Tibial artery (tissue), 4 donors: ENCODE measurements at places on chromosomes 1 and 21.

DNA sequence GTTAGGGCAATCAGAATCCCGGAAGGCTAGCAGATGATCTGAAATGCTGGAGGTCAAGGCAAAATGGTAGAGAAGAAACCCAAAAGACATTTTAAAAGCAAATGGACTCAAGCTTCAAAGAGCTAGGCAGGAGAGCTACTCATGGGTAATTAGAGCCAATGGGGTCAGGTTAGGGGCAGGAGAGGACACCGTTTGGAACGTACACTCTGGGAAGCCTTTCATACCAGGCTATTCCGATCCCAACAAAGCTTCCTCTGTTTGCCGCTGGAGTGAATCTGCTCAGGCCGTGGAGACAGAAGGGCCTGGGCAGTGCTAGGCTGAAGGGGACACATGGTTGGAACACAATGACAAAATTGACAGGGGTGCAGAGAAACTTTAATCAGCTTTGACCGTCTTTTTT is 346.6 kb downstream of the RPS6KC1 start:
- no peak for DNase-seq

DNA sequence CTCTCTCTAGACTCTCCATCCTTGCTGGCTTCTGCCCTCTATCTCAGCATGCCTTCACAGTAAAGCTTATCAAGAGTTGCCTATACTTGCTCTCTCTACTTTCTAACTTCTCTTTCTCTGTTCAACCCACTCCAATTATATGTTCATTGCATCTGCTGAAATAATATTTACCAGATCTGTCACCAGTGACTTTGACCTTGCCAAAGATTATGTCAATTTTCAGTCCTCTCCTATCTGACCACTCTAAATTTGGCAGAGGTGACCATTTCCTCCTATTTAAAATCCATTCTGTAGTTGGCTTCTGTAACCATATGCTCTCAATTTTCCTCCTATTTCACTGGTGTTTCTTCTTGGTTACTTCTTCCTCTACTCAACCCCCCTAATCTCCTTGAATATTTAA is 38.8 kb upstream of the DR1 start:
- DNase-seq = no peak

- no peak for DNase-seq
These were observed 31.0 kb upstream of the ACADM start for GRCh38 chr1:75693551-75693950.

DNA sequence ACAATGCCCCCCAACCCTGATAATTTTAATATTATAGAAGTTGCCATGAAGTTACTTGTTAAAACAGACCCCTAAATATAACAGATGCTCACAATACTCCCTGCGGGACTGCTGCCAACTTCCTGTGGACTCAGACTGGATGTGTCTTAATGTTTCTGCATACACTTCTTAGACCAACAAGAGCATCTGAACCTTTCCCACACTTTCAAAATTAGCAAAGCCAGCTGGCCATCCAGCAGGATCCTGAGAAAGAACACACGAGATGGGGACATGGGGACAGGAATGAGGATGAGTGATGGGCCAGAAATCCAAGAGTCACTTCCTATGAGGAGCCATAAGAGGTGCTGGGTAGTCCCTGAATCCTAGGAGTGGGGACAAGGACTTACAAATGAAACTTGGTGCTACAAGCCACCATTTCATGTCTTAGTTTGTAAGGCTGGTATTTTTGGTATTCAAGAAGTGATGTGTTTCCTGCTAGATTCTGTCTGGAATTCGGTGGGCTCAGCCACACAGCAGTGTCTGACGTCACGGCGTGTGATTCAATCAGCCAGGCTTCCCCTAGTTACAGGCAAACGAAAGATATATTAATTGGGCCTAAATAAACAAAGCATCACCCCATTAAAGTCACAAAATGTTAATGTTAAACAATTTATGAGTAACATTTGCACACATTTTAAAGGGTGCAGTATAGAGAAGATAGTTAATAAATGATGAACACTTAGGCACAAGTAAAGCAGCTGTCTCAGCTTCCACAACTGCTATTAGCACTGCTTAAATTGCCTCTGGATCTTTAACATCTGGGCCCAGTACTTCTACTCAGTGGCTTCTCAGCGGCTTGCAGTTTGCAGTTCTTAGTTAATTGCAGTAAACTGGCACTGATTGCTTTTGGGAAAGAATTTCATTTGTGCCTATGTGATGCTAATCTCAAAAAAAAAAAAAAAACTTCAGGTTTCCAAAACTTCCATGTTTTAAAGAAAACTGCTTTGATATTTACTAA is 41.2 kb upstream of the RGS8 start:
- DNase-seq = no peak

- no peak for DNase-seq
These were observed 13.2 kb downstream of the TMEM269 start for GRCh38 chr1:42797979-42798378.

DNA sequence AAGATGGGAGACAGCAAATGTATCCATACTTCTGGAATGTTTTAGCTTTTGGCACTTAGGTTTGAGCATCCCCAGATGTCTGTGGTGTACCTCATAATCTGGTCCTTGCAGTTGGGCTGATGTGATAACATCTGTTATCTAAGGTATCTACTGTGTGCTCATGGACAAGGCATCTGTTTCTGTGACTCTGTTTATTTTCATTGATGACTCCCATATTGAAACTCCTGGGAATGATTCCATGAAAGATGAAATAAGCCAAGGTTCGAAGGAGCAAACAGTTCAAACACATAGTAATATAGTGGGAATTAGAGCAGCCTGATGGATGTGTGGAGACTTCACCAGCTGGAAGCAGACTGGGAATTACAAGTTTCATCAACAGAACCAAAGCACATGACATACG is 20.7 kb upstream of the TRIM45 start:
- DNase-seq = no peak

GRCh38 chr1:119367432-119368124 is 1.0 kb upstream of the HAO2 start:
- no peak for DNase-seq

DNA sequence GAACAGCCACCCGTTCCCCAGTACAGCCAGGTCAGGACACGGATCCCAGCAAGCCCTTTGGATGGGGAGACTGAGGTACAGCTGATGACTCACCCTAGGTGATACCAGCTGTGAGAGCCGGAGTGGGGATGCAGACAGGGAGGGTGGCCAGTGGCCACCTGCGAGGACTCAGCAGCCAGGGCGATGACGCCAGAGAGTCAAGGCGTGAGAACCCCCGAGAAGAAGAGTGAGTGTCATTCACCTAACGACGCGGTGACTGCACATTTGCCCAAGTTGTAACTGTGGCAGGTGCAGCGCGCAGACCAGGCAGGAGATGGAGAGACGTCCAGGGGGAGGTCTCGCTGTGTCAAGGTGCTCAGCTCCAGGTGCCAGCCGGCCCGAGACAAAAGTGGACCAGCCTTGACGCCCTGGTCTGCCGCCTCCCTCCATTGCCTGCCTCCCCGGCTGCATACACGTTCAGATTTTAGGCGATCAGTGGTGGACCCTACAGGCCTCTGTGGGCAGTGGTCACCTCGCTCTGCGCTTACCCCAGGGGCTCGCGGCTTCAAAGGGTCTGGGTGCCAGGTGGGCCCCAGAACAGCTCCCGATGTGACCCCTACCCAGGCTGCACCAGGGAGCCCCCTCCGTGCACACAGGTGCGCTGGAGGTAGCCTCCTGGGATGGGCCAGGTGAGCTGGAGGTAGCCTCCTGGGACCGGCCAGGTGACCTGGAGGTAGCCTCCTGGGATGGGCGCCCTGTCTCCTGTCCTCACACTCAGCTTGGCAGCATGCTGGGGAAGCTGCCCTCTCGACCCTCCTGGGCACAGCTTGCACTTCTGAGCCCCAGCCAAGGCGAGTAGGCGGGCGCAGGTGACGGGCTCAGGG is 11.9 kb downstream of the LRRC3 start:
- DNase-seq = peak; percentile 58

DNA sequence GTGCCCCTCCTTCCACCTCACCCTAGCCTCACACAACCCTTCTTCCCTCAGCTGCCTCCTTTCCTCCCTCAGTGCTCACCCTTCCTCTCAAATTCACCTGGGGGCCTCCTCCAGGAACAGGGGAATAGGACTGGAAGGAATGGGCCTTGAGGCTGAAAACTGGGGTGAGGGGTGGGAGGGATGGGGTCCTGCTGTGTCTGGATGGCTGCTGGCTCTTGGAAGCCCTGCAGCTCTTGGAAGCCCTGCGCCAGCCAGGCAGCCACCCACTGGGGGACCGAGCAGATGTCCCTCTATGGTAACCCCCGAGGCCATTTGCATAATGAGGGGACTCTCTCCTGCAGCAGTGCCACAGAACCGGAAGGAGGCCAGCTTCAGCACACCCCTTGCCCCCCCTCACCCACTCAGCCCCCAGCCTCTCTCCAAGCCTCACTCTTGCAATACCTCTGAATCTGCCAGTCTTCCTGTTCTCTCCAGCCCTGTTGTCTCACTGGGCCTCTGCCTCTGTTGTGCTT is 85.2 kb downstream of the KIRREL1 start:
- DNase-seq = no peak

- DNase-seq = no peak
These were observed 69.3 kb downstream of the RPS6KA1 start for GRCh38 chr1:26598890-26599289.
